ENCODE measurements at places on chromosomes 13 and 19.
A peak's percentile ranks its signal among the peaks of the same experiment; 100 is the strongest.

DNA sequence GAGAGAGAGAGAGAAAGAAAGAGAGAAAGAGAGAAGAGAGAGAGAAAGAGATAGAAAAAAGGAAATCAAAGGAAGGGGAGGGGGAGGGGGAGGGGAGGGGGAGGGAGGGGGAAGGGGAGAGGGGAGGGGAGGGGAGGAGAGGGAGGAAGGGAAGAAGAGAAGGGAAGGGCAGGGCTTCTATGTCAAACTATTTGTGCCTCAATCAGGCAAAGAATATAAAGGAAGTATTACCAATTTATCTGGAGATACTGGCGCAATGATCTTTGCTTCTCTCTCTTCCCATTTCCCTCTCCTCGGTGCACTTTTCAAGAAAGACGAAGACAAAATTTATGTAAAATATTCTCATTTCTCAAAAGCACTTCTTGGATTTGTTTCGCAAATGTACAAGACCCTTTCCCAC lies 9.3 kb upstream of the INSR start:
- DNase-seq = no peak

DNA sequence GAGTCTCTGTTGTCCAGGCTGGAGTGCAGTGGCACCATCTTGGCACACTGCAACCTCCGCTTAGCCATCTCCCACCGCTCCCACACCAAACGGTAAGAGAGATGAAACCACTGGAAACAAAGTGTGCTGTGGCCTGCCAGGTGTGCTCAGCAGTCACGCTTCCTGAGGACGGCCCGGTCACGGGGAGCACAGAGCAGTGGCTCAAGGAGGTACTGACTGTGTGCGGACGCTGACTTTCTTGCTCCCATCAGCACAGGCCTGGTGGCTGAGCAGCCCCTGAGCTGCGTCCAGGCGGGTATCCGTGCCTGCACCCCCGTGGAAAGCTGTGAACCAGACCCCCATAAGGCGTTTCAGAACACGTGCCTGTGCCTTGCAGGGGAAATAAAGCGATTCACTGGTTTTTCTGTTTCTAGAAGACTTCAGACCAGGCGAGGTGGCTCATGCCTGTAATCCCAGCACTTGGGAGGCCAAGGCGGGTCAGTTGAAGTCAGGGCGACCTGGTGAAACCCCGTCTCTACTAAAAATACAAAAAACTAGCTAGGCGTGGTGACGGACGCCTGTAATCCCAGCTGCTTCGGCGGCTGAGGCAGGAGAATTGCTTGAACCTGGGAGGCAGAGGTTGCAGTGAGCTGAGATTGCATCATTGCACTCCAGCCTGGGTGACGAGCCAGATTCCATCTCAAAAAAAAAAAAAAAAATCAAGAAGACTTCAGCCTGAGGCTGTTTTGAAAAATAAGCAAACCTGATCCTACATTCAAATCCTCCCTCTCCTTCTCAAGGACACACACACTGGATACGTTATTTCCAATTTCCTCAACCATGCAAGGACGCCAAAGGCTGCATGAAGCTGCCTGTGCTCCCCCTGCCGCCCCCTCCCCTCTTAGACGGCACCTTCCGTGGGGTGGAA lies 25.5 kb downstream of the ADPRHL1 start:
- DNase-seq = no peak

DNA sequence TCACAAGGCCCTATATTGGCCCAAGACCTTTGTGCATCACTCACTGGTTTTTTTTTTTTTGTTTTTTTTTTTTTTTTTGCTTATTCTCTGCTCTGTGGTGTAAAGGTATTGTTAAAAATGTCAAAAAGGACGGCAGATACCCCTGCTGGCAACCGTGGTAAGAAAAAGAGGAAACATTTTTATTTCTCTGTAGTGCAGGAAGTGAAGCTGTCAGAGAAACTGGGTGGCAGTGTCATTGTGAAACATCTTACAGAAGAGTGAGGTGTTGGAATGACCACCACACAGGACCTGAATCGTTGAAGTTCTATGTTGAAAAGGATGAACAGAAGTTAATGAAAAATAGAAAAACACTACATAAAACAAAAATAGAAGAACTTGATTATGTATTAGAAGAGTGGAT lies 346.4 kb downstream of the FGF9 start:
- no peak for DNase-seq

DNA sequence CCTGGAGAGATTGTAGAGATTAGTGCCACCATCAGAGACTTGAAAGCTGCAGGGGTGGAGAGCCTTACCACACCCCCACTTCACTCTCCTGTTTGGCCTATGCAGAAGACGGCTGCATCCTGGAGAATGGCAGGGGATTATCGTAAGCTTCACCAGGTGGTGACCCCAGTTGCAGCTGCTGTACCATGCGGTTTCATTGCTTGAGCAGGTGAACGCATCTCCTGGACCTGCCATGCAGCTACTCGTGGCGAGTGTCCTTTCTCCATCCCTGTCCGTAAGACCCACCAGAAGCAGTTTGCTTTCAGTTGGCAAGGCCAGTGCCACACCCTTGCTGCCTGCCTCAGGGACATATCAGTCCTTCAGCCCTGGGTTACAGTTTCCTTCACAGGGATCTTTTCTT lies 21.2 kb downstream of the PPP5C start:
- DNase-seq = no peak

DNA sequence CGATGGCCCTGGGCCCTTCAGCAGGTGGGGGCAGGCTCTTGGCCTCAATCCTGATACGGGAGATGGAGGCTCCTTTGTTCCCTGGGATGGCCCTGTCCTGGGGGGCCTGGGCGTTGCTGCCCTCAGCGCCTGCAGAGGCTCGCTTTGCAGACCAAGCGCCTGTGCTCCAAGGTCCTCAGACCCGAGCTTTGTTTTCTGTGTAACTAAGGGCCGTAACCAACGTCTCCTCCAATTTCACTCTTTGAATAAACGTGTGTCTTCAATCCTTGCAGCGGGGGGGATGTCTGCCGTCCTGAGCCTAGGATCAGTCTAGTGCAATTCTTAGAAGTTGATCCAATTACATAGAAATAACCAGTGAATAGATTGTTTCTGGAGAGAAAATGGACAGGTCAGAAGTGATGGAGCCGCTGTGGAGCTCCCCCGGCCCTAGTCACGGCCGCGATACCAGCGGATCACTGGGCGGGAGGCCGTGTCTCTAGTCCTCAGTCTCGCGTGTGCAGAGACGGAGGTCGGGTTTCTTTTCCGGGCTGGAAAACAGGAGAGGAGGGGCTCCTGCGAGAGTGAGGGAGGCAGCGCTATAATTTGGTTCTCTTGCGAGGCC lies 5.3 kb downstream of the PTBP1 start:
- no peak for DNase-seq

GRCh38 chr13:51538591-51539179 lies 45.6 kb upstream of the WDFY2 start:
- no peak for DNase-seq

DNA sequence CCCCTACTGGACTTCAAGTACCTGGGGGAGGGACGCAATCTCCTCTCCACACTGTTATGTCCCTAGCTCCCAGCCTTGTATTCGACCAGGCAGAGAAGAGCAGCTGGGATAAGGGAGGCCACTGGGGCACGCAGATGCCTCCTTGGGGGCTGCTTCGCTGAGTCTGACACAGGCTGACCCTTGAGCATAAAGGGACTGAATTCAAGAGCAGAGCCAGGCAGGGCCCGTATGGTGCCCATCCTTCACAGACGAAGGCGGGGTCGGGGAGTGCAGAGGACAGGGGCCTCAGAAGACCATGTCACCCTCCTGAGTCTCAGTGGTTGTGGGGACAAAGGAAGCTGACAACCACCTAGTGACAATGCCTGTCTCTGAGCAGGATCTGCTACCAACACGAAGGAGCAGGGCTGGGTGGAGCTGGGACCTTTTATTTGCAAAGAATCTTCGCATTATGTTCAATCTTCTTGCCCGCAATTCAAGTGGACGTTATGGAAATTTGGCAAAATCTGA lies 124.6 kb downstream of the TUBA3C start:
- DNase-seq = no peak

GRCh38 chr13:25766576-25766975 lies 285.2 kb downstream of the SHISA2 start:
- DNase-seq = no peak

- DNase-seq = peak; percentile 95
Observed at GRCh38 chr19:40284501-40285352, at the start of gene AKT2. Gene AKT2, minus strand, starts transcription at chr19:40285345. Its CDS starts 20,078 bp downstream, at chr19:40265267.

GRCh38 chr19:7366701-7367420 lies 18.1 kb downstream of the ARHGEF18 start:
- no peak for DNase-seq

- DNase-seq = no peak
Observed at GRCh38 chr13:113890774-113891480, 27.1 kb upstream of the GAS6 start.

DNA sequence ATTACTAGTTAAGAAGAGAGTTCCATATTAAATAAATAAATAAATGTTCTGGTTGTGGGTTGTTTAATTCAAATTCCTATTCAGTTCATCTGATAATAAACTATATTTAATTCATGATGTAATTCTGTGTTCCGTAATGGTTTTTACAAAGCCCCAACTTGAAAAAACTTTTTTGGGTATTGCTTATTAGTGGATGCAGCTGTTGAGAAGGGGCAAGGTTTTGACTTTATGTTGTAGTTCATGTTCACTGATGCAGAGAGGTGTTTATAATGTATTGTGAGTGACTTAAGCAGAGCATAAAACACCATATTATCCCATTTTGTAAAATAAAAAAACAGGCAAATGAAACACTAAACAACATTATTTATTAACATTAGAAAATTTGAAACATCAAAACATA lies 107.3 kb upstream of the TNFSF11 start:
- no peak for DNase-seq

DNA sequence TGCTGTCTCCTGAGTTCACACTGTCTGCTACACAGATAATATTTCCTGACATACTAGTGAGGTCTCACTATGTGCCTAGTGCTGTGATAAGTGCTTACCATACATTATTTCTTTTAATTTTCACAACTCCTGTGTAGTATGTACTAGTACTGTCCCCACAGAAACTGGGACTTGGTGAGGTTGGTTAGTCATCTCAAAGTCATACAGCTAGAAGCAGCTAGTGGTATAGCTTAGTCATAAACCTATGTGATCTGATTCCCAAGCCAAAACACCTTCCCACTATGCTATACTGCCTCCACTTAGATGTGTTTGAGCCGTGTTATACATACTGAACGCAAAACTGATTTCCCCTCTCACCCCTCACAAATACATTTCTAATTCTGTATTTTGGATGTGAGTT lies 10.5 kb downstream of the MTMR6 start:
- DNase-seq = no peak

- DNase-seq = no peak
Observed at GRCh38 chr19:8123683-8124082, 25.7 kb downstream of the FBN3 start.

DNA sequence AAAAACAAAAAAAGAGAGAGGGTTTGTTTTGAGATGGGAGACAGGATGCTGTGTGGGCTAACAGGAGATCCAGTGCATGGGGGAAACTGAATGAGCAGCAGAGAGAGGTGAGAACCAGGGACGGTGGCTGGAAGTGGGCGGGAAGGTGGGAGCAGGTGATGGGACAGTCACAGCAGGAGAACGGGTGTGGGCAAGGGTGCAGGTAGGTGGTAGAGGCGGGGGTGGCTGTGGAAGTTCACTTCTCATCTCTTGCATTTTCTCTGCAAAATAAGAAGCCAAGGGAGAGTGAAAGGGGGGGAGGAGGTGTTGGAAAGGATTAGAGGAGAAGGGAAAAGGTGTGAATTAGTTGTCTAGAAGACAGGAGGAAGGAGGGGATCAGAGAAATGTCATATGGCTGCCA lies 21.9 kb downstream of the FBXO17 start:
- no peak for DNase-seq

DNA sequence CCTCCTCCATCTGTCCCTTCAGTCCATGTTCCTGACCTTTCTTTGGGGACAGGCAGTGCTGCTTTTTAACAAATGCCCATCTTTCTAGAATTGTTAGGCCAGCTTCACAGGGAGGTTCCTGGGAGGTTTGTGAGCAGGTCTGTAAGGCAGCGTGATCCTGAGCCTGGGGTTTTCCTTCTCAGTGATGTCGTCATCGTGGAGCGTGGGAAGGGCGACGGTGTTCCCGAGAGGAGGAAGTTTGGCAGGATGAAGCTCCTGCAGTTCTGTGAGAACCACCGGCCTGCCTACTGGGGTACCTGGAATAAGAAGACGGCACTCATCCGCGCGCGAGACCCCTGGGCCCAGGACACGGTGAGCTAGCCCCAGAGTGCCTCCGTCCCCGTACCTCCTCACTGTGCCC lies 26.8 kb downstream of the CHAF1A start:
- DNase-seq = no peak

- DNase-seq = no peak
Observed at GRCh38 chr19:2271234-2272103, 10.5 kb downstream of the PEAK3 start.

DNA sequence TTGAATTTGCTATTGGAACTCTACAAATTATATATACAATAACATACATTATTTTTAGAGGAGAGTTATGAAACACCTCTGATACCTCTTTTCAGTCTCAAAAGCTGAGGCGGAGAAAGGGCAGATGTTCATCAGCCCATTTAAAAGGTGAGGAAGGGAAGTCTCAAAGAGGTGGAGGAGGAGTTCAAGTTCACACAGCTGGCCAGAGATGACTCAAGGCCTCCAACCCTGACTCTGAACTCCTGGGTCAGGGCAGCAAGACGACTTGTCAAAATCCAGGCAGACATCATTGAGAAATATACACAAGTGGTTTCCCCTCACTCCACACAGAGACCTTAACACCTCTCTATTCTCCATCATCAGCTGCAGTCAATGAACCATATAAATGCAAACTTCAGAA lies 2.1 kb downstream of the SIAH3 start:
- DNase-seq = no peak

DNA sequence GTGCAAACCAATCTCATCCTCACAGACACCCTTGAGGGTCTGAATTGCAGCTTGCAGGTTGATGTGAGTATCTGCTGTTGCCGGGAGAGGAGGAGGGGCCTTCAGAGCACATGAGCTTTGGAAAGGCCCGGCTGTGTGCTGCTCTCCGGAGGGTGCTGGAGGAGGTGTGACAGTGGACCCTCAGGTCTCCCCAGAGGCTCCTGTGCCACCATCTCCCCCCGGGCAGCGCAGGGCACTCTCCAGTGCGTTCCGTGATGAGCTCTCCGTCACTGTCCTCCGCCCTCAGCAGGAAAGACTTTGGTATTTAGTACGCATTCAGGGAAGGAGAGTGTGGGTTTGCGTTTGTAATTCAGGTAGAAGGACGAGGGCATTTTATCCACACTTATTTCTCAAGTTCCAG lies 20.0 kb downstream of the LAMP1 start:
- DNase-seq = no peak

DNA sequence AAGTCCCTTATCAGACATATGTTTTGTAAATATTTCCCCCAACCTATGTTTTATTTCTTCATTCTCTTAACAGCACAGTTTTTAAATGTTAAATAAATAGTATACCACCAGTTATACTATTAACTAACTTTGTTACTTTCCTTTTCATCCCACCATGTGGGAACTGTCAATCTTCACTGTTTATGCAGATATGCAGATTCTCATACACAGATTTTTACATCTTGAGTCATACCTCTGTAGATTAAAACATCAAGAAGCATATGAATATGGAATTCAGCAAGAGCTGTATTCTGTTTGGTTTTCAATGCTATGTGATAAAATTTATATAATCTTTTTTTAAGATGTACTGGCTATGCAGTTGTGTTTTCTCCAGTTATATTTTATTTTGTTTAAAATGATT lies 566.3 kb downstream of the LIG4 start:
- DNase-seq = no peak

All from ecto neural progenitor cell (in vitro differentiated cells).